Omental fat pad (tissue), 4 donors: ENCODE measurements at places on chromosomes 7 and 10. TPM values are rescaled to one million over a fixed set of nuclear protein-coding genes. Genes with fewer than 3 reads are reported as not detected.

- no peak for DNase-seq
Observed at GRCh38 chr7:92705831-92706230, 115.6 kb upstream of the FAM133B start.

GRCh38 chr7:8413600-8413999 lies 19.8 kb upstream of the NXPH1 start:
- no peak for DNase-seq

GRCh38 chr10:124731551-124731950 lies 12.6 kb downstream of the FAM53B start:
- DNase-seq: no peak

GRCh38 chr7:121313793-121314676 lies 14.8 kb upstream of the WNT16 start:
- no peak for DNase-seq

ZPBP gene
- not detected for total RNA-seq

AMZ1 gene
- not detected for total RNA-seq

- DNase-seq: no peak
Observed at GRCh38 chr7:80967071-80967916, 48.4 kb upstream of the SEMA3C start.

GRCh38 chr10:132381741-132382140 lies 15.3 kb upstream of the PWWP2B start:
- no peak for DNase-seq

GRCh38 chr10:58335306-58336005 lies 650 bp downstream of the UBE2D1 start:
- DNase-seq: no peak
